Stomach (tissue), 19 donors: ENCODE measurements at places on chromosomes 7 and 10. TPM values are rescaled to one million over a fixed set of nuclear protein-coding genes. Genes with fewer than 3 reads are reported as not detected.
A peak's percentile ranks its signal among the peaks of the same experiment; 100 is the strongest.

The CADPS2 gene
- total RNA-seq: 38.7 TPM

The HNRNPF gene
- 67.2 TPM for total RNA-seq

The SPDYE5 gene
- not detected for total RNA-seq

The FAM25C gene
- total RNA-seq: not detected

The PNLIPRP3 gene
- 1.3 TPM for total RNA-seq

The CD36 gene
- total RNA-seq: 23.3 TPM

The NODAL gene
- not detected for total RNA-seq

The TRIM50 gene
- 27.7 TPM for total RNA-seq

DNA sequence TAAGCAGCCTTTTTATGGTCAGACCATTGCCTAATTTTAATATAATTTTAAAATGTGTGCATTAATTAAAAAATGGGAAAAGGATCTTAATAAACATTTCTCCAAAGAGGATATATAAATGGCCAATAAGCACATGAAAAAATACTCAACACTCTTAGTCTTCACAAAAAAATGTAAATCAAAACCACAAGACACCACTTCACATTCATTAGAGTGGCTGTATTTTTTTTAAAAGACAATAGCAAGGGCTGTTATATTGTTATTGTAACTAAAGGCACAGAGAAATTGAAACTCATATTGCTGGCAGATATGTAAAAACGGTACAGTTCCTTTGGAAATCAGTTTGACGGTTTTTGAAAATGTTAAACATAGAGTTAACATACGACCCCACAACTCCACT is 3.2 kb upstream of the CROT start:
- DNase-seq: no peak

DNA sequence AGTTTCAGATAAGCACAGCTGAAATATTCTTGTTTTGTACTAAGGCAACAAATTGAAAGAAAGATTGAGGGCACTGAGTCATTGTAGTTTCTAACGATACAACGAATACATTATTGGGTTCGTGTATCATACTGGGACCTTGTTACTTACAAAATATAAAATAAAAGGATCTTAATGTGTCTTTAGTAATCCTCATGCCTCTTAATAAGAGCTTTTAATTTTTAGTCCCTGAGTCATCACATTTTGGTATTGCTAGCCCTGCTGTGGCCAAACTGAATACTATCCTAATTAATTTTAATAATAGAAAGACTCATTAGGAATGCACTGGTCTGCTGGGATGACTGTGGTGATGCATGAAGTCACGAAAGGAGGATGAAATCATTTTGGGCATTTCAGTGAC is 309.7 kb downstream of the EXOC4 start:
- no peak for DNase-seq

DNA sequence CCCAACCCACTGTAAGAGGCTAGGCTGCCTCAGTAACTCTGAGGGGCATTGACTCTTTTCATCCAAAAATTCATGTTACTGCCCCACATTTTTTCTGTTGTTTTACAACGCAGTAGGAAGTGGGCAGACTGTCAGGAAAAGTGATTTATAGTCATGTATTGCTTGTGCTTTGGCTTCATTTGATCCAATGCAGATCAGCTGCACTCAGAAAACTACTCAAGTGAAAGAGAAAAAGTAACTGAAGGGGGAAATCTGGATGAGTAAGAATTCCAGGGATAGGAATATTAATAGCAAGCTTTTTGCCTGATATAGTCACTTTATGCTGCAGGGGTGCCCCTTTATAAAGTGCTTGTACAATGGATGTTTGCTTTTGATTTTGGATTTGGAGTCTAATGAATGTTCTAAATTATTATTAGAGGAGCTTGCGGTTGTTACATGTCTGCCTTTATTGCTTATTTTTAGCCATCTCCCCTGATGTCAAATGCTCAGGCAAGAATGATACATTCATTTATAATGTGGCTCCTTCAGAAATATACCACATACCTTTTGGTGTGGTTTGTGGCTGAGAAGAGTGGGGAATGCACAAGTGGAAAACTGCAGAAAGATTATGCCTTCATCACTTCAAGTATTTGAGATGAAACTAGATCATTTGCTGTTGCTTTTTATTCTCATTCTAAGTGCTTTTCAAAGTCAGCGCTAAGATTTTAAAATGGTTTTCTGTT is 86.1 kb downstream of the EGFR start:
- no peak for DNase-seq

DNA sequence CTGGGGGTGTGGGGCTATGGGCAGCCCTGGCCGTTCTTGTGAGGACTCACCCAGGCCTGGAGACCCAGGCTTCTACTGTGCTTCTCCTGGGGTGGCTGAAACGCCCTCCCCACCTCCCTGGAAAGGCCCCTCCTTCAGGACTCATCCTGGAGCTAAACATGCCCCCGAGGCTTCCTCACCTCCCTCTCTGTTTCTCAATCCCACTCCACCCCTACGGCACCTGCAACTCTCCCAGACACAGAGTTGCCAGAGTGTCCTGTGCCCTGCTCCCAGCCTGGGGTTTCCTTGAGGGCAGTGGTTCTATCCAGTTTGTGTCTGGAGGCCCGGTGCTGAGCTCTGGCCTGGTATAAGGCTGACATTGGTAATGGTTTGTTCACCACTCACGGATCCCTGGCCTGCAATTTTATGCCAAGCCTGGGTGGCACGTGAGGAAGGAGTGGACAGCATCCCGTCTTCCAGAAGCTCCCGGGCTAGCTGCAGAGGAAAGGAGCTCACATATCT is 68.0 kb downstream of the GRID1 start:
- DNase-seq: no peak

- no peak for DNase-seq
These were observed 638 bp downstream of the LIPA start for GRCh38 chr10:89250865-89251408.

DNA sequence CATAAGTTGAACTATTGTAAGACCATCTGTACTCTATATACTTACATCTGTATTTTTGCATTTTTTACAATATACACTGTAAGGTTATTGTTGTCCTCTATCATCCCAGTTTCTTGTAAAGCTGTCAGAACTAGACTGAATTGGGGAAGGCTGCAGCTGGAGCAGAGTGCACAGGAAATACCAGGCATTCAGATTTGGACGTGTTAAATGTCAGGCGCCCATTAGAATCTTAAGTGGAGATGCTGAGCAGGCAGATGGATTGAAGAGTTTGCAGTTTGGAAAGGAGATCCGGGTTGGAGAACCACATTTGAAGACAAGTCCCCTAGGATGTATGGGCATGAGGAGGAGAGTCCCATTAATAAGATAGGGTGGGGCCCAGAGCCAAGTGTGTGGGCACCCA is 40.4 kb downstream of the MTURN start:
- DNase-seq: no peak

DNA sequence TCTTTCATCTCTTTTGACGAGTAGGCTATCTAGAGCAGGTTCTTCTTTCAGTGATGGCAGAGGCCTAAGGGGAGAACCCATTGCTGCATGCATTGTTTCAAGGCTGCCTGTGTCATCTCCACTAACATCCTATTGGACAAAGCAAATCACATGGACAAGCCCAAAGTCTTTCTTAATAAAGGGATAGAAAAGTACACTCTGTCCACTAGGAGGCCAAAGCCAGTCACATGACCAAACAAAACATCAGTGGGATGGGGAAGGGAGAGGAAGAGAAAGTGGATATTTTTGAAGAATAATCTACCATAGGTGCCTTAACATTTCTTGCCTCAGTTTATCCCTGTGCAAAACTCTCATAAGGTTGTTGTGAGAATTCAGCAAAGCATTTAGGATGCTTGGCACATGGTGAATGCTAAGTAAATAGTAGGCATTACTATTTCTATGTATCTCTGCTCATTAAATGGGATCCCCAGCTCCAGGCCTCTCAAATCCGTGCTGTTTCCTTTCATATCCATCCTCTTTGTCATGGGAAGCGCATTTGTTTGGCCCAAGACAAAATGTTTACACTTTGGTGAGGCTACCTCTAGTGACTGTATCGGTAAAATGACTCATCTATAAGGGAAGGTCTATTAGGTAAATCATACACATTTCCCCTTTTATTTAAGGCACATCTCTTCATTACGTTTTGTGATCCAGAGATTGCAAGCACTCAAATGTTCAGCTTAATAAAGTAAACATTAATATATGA is 16.7 kb upstream of the CADPS2 start:
- DNase-seq: no peak

DNA sequence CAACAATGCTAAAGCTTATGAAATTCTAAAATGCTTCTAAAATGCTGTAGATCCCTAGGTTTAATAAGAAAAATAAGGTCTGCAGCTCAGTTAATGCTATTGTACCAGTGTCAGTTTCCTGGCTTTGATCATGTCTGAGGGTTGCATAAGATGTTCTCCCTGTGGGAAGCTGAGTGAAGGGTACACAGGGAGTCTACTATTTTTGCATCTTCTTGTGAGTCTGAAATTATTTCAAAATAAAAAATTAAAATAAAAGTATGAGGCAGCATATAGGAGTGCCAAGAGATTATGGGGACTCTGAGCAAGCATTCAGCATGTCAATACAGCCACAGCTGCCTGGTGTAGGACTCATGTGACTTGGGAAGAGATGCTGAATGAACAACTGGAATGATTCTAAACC is 14.7 kb downstream of the CHST15 start:
- DNase-seq: no peak

DNA sequence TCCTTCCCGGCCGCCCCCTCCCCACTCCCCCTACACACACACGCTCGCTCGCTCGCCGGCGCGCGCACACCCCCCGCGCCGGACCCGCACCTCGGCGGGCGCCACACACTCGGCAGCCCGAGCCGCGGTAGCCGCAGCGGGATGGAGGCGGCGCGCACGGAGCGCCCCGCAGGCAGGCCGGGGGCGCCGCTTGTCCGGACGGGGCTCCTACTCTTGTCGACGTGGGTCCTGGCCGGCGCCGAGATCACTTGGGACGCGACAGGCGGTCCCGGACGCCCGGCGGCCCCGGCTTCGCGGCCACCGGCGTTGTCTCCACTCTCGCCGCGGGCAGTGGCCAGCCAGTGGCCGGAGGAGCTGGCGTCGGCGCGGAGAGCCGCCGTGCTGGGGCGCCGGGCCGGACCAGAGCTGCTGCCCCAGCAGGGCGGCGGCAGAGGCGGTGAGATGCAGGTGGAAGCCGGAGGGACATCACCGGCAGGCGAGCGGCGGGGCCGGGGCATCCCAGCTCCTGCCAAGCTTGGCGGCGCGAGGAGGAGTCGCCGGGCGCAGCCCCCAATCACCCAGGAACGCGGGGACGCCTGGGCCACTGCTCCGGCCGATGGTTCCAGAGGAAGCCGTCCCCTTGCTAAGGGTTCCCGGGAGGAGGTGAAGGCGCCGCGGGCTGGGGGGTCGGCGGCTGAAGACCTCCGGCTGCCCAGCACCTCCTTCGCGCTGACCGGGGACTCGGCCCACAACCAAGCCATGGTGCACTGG is at the start of gene SORCS3:
TSS of gene SORCS3 (plus strand) at position 104 of the 750 bp plus-strand sequence.
- DNase-seq: peak; percentile 49

DNA sequence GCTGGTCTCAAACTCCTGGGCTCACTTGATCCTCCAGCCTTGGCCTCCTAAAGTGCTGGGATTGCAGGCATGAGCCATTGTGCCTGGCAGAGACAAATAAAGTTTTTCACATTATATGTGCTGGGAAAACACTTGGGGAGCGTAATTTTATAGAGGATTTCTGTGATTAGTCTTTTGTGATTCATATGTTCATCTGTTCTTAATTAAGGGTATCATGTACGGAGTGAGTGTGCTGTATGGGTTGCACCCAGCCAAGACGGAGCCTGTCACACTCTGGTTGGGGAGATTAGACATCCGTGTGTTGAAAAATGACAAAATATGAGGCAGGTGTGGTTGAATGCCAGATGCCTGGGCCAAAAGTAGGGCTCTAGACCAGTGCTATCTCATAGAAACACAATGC is 10.3 kb downstream of the ADRB1 start:
- DNase-seq: no peak

DNA sequence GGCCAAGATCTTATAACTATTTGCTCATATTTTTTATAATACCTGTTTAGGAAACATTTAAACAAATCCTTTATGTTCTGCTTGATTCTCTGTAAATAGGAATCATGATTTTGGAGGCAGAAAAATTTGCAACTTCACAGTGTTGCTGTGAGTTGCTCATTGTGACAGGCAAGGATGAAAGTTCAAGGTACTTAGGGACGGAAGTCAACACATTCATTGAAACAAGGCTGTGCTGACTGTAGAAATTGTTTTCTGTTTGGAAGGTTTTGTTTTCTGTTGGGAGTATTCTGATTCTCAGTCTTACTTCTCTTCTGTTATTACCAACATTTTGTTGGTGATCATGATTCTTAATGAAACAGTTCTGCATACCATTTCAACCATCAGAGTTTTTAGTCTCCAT is 54.9 kb downstream of the FANK1 start:
- no peak for DNase-seq

GRCh38 chr7:140678081-140678815 is 5.5 kb downstream of the ADCK2 start:
- no peak for DNase-seq

- DNase-seq: no peak
These were observed 31.7 kb downstream of the ECHDC3 start for GRCh38 chr10:11773761-11774441.

DNA sequence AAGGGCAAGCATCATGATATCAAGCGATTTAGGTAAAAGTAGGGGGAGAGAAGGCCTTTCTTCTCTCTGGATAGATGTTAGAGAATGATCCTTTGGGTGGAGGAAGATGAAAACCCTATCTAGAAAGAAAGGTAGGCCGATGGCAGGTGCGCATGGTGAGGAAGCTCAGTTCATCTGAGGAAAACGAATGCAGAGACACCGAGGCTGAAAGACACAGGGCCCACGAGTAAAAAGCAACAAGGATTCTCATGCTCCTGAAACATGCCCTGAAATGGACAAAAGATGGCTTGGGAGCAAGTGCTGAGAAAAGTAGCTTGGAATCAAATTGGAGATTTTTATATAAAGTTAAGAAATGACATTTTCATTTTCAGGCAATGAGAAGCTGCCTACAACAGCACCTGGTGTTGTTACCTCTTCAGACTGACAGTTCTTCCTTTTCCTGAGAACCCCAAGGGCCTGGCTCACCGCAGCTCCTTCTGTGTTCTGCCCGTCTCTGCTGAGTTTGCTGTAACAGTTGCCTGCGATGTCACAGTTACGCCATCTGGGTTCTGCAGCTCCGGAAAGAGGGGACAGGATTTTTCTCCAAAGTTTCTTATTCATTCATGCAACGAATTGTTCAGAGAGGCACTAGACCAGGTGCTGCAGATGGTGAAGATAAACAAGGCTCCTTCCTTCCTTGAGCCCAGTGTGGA is 402.0 kb upstream of the KLF6 start:
- DNase-seq: no peak

DNA sequence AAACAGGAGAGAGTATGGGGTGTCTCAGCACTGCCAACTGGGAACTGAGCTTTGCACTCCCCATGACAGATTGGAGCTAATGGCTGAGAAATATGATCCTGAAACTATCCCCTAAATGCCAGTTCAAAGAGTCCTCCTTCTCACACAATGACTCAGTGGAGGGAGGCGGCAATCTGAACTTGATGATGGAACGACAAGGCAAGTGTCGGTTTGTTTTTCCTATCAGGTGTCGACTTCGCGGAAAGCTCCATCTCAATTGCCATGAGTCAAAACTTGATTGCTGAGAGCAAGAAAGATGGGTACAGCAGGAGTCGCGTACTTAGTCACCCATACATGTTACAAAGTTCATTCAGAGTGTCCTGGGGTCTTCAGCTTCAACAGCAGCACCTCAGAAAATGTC is 52.5 kb downstream of the NPY start:
- DNase-seq: no peak

- DNase-seq: no peak
These were observed 1174.3 kb downstream of the GATA3 start for GRCh38 chr10:9228771-9229170.
